ENCODE measurements at places on chromosomes 16 and 17.
A peak's percentile ranks its signal among the peaks of the same experiment; 100 is the strongest.

DNA sequence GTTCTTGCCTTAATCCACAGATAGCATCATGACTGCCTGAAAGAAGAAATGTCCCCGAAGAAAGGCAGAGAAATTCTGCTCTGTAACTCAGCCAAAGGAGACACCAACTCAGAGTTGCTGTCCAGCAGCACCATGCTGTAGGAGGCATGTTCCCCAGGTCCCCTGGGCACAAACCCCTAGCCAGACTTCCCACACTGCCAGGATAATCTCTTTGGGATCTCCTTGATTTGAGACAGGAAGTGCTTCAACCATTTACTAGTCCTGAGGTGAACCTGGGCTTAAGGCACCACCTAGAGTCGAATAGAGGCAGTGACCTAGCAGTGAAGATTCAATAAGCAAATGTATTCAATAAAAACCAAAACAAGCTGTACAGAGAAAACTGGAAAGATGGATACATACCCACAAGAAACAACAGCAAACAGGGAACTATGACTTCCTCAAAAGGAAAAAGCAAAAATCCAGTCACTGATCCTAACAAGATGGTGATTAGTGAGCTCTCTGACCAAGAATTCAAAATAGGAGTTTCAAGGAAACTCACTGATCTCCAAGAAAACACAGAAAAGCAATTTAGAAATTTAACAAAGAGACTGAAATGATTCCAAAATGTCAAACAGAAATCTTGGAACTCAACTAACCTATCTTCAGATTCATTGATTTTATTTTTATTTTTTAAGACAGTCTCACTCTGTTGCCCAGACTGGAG, 5.7 kb downstream of the OR4D2 start:
- H3K4me3 ChIP-seq, result no peak overlapping the region
- H3K4me1 ChIP-seq, result no peaks in the 10 kb centered on the region
- peak; percentile 10 for DNase-seq

DNA sequence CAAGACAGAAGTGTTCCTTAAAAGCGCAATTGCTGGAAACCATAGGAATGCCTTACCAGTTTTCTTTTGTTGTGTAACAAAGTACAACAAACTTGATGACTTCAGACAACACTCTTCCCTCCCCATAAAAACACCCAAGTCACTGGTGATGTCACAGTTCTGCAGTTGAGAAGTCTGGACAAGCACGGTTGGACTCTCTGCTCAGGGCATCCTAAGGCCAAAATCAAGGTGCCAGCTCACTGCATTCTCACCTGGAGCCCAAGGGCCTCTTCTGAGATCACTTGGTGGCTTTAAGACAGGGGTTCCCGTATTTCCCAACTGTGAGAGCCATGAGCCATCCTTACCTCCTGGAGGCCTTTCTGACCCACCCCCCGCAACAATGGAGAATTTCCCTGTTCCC, 45.6 kb upstream of the MEAK7 start:
- peaks cover 8% of the 10 kb centered on the region for H3K27me3 ChIP-seq
- peak; percentile 20 for DNase-seq
- H3K27ac ChIP-seq, result no peak overlapping the region
- H3K36me3 ChIP-seq, result no peaks in the 10 kb centered on the region
- H3K4me3 ChIP-seq, result no peak overlapping the region

GRCh38 chr16:10314811-10315210, 71.0 kb upstream of the ATF7IP2 start:
- H3K27me3 ChIP-seq, result no peaks in the 10 kb centered on the region
- H3K4me1 ChIP-seq, result no peaks in the 10 kb centered on the region
- no peaks in the 10 kb centered on the region for H3K36me3 ChIP-seq
- no peak overlapping the region for H3K4me3 ChIP-seq
- DNase-seq, result no peak

DNA sequence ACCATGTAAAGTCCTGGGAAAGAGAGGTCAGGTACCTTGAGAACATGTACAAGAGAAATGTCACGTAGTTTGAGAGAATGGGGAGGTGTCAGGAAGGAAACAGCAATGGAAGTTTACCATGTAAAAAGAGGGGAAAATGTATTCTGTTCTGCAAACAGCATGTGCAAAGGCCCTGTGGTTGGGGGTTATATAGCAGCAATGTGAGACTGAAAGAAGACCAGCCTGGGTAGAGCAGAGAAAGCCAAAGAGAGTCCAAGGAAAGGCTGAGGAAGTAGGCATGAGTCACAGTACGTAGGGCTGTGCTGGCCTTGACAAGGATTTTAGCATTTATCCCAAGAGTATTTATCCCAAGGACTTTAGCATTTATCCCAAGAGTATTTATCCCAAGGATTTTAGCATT, 141.3 kb upstream of the CACNG3 start:
- DNase-seq, result no peak
- no peaks in the 10 kb centered on the region for H3K36me3 ChIP-seq
- H3K27me3 ChIP-seq, result no peaks in the 10 kb centered on the region
- H3K4me1 ChIP-seq, result no peaks in the 10 kb centered on the region

DNA sequence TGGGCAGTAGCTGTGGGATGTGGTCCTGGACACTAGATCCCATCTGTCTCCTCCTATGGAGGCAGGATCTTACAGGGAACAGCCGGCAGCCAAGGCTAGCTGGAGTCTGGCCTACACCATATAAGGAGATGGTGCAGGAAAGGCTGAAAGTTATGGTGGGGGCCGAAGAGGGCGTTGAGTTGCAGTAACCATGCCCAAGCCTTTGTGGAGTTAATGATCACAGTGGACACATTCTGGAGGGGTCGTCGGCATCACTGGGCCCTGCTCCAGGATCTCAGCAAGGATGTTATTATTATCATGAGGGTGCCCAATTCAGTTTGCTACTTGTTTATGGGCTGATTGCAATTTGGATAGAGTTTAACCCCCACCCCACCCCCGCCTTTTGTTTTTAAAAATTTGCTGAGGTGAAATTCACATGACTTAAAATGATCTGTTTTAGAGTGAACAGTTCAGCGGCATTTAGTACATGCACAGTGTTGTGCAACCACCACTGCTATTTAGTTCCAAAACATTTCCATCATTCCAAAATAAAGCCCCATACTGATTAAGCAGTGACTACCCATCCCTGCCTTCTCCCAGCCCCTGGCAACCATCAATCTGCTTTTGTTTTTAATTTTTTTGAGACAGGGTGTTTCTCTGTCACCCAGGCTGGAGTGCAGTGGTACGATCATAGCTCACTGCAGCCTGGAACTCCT, 184.3 kb upstream of the CACNG3 start:
- no peak overlapping the region for H3K4me3 ChIP-seq
- H3K27me3 ChIP-seq, result no peaks in the 10 kb centered on the region
- DNase-seq, result no peak
- no peak overlapping the region for H3K27ac ChIP-seq
- no peaks in the 10 kb centered on the region for H3K4me1 ChIP-seq
- H3K36me3 ChIP-seq, result no peaks in the 10 kb centered on the region

GRCh38 chr17:36602030-36602748, 806 bp downstream of the MRM1 start:
- H3K27me3 ChIP-seq, result no peaks in the 10 kb centered on the region
- peak overlapping the region; percentile 87 for H3K4me3 ChIP-seq
- peaks cover 14% of the 10 kb centered on the region for H3K4me1 ChIP-seq
- peaks cover 25% of the 10 kb centered on the region for H3K36me3 ChIP-seq
- H3K27ac ChIP-seq, result no peak overlapping the region

DNA sequence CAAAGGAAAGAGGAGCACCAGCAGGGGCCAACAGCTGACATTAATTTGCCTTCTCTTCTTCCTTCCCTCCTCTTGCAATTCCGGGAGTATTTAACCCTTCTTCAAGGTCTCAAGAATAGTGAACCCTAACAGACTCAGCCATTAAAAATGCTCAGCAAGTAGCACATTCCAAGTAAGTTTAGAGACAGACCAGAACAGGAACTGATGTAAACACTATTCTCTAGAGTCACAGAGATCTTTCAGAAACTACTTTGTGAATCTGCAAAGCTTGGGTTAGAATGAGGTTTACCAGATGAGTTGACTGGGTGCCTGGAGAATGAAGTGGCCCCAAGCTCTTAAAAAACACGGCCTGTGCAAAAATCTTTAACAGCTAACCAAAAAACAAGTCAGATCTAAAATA, 50.9 kb downstream of the TEX2 start:
- peaks cover 25% of the 10 kb centered on the region for H3K4me1 ChIP-seq
- peak overlapping the region; percentile 35 for H3K27ac ChIP-seq

All from mesenchymal stem cell (in vitro differentiated cells and primary cell).